ENCODE measurements at places on chromosomes 4 and X.
A peak's percentile ranks its signal among the peaks of the same experiment; 100 is the strongest.

GRCh38 chr4:10619855-10620254 is 64.7 kb downstream of the CLNK start:
- no peak for DNase-seq

DNA sequence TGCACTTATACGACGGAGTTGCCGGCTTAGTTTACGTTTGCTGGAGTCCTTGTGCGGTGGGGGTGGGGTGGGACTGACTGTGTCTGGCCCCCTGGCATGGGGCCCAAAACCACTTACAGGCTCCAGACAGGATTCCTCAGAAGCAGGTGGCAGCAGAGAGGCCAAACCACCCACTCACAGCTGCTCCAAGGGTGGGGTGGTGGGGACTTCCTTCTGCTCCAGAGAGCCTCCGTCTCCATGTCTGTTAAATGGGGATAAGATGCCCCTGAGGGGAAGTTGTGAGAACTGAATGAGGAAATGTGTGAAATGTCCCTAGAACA is 36.7 kb downstream of the PSAPL1 start:
- no peak for DNase-seq

GRCh38 chr4:3310301-3311094 is 17.7 kb downstream of the RGS12 start:
- DNase-seq, result no peak

- DNase-seq, result no peak
Measured at GRCh38 chr4:142706381-142706780, 139.7 kb downstream of the INPP4B start.

DNA sequence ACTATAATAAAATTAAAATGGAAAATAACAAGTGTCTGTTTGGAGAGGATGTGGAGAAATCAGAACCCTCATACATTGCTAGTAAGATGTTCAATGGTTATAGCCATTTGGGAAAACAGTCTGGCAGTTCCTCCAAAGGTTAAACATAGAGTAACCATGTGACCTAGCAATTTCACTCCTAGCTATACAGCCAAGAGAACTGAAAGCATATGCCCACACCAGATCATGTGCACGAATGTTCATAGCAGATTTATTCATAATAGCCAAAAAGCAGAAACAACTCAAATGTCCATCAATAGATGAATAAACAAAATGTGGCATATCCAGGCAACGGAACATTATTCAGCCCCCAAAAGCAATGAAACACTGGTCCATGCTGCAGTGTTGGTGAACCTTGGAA is 9.4 kb upstream of the CCNQ start:
- no peak for DNase-seq

DNA sequence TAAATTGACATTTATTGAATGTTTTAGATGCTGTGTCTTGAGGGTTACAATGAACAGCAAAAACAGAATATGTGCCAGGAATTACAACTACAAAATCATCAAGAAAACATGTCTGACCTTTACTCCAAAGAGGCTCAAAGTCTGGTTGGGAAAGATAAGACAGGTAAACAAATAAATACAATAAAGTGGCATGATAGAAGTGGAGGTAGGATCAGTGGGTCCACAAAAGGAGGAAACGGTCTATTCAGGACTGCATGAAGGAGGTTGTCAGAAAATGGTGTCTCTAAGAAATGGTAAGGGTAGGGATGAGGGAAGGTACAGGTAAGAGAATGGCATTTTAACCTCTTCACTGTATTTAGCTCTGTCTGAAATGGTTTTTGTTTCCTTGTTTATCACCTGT is 3.8 kb downstream of the ARHGEF38 start:
- DNase-seq, result no peak

- DNase-seq, result no peak
Measured at GRCh38 chr4:144518181-144518895, 127.6 kb upstream of the HHIP start.

- peak; percentile 32 for DNase-seq
Measured at GRCh38 chr4:108168160-108168670, 517 bp downstream of the LEF1 start.

DNA sequence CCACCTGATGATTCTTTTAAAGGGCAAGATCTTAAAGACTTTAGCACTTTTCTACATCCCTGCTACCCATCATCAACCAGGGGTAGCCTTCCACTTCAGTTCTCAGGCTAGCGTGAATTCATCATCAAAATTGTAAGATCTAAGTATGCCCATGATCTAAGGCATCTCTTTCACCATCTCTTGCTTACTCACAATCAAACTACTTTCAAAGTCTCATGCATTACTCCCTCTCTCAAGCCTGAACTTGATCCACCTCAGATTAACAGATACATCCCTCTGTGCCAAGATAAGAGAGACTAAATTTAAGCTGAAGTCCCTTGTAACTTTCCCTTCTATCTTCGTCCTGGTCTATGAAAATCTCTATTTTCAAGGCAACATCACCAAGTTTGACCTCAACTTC is 62.8 kb downstream of the DHX15 start:
- no peak for DNase-seq

Measured in CD4-positive, alpha-beta T cell treated with Interleukin-10 for 1 hour (primary cell).